GM10248 (cell line): ENCODE measurements at places on chromosomes 16 and 17.

DNA sequence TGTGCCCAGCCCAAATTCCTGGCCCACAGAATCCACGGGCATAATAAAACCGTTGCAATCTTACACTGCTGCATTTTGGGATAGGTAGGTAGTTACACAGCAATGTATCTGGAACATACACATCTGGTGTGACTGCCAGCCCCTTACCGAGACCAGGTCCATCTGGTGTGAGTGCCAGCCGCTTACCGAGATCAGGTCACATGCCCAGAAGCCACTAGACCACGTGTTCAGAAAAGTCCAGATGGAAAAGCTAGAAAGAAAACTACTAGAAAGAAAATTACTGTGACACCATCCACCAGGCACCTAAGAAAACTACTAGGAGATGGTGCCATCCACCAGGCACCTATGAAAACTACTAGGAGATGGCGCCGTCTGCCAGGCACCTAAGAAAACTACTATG, 19.4 kb downstream of the PIK3R5 start:
- DNase-seq, result no peak

GRCh38 chr16:83720981-83721380, 86.8 kb upstream of the HSBP1 start:
- no peak for DNase-seq

DNA sequence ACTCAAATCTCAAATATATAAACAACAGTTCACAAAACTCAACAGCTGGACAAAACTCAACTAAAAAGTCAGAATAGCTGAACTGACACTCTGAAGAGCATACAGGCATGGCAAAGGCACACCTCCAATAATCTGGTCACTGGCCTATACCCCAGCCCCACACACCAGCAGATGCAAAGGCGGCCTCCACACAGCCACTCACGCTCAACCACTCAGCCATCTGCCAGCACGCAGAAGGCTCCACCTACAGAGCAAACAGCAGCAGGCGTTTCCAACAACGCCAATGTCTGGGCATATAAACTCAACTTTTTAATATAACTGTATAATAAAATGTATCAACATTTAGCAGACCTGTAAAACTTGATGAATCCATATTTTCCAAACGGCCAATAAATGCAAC, 17.2 kb downstream of the USP7 start:
- no peak for DNase-seq

DNA sequence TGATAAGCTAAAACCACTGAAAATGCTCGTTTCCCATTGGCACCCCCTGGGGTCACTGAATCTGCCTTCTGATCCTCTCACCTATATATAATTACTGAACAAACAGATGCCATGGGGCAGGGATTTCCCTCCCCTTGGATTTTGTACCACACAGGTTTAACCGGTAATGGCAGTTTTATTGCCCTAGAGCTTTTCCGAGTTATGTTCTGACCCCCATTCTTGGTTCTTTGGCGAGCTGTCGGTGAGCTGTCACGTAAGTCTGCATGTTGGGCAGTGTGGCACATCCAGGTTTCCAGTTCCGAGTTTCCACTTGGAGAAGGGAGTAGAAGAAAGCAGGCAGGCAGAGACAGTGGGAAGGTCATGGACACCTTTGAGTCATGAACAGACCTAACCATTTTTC, 7.1 kb downstream of the TMEM97 start:
- DNase-seq, result no peak

DNA sequence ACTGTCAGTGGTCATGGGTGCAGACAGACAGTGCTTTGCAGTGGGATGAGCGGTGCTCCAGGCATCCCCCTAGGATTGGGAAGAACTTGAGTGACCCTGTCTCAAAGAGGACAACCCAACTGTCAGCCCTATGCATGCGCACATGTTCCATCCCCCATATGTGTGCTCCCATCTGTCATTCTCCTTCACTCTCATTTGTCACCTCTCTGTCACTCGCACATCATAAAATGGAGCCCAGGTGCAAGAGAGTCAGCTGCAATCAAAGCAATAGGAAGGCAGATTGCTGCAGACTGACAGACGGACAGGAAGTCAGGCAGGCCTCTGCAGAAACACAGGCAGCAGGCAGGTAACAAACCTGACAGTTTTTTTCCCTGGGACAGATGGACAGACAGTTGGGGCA, 101.8 kb upstream of the CCL1 start:
- DNase-seq, result no peak

DNA sequence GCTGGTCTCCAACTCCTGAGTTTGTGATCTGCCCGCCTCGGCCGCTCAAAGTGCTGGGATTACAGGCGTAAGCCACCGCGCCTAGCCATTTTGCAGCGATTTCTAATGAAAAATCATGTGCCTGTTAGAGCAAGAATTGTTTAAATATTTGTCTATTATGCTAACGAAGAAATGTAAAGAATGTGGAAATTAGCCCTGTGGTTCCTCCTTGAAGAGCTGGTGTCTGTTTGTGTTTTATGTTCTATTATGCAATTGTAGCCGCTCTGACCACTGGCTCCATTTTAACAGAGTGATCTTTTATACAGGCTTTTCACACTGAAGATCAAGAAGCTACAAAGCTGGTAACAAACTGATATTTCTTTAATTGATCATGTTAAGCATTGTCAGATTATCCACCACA, 217.3 kb downstream of the USP22 start:
- no peak for DNase-seq

- DNase-seq, result no peak
Measured at GRCh38 chr17:1322480-1322879, 43.0 kb downstream of the TRARG1 start.

DNA sequence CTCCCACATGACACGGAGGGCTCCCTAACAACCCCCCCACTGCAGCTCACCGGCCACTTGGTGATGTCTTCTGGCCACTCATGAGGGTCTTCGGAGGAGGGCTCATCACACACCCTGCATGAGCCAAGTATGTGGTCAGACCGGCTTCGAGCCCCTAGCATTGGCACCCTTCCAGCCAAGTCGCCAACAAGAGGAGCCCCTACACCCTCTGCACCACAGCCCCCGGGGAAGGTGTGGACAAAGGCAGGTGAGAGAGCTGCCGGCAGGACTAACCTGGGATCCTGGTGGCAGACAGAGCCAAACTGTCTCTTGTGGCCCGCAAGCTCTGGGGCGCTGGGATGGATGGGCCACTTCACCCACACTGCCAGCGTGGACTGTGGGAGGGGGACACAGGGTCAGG, 6.5 kb downstream of the SNRNP25 start:
- no peak for DNase-seq

DNA sequence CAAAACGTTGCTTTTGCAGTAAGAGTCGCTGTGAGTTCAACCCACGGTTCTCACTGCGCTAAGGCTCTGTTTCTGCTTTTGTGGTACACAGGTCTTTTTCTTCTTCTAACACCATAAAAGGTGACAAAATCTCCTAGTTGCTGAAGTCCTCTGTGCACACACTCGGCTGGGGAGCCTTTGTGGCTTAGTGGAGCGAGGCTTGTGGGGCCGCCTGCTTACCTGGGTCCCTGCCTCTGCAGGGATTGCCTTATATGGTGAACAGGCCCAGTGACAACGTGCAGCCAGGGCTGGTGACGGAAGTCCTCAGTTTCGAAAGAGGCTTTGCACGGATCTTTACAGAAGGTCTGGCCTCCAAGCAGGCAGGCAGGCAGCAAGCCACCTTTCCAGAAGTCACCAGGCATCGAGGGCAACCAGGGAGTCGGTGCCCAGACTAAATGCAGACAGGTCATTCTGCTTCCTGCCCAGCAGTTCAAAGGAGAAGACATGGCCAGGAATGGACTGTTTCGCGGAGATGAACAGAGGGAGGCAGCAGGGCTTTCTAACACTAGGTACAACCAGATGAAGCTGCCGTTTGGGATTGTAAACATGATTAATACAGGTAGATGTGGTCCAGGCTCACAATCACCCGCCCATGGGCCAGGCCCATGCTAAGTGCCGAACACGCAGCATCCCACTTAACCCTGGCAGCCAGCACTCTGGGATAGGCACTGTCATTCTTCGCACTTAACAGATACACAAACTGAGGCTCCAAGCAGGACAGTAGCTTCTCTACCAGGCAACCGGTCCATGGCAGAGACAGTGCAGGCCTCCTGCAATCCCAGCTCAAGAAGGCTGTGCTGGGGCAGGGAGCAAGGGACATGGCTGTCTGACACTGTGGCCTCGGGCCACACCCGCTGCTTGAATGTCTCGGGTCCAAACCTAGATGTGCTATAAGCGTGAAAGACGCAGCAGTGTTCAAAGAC, 10.7 kb upstream of the MEAK7 start:
- DNase-seq, result peak; percentile 88

GRCh38 chr16:47392081-47392480, 68.8 kb downstream of the ITFG1 start:
- DNase-seq, result peak; percentile 31

DNA sequence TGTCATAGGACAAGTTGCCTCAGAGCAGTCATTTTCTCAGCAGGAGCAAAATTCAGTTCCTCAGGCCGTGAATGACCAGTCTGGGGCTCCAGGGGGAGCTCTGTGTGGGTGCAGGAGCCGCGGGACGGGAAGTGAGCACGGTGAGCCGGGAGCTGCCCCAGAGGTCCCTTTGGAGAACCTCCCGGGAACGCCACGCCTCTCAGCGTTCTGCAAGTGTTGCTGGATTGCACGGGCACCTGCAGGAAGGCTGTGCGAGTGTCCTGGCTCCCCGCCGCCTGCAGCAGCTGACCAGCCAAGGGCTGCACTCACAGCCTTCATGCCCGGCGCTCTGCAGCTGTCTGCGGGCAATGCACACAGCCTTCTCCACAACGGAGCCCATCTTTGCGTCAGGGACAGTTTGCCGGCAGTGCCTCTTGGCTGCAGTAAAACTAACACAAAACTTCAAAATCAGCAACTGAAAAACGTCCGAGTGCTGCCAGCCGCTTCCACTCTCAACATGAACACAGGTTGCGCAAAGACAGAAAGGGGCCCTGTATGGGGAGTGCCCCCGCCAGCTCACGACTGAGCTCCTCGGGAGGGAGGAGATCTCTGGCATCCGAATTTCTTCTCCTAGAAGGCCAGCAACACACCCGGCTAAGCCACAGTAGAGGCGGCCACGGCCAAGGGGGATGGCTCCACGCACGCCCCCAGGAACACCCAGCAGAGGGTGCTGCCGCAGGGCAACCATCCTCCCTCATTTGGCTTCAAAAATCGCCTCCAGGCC, 16.0 kb downstream of the NDUFAF8 start:
- DNase-seq, result no peak

GRCh38 chr17:12256380-12256995, 235.8 kb downstream of the MAP2K4 start:
- DNase-seq, result peak; percentile 47

DNA sequence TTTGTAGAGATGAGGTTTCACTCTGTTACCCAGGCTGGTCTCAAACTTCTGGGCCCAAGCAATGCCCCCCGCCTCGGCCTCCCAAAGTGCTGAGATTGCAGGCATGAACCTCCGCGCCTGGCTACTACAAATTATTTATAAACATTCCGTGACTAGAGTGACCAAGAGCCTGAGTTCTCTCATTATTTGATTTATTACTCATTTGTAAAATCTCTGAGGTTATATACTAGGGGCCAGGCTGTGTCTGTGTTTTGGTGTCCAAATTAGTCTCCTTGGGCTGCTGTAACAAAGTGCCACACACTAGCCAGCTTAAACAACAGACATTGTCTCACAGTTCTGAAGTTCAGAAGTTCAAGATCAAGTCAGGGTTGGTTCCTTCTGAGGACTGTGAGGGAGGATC, 70.8 kb upstream of the ELAC2 start:
- DNase-seq, result no peak

DNA sequence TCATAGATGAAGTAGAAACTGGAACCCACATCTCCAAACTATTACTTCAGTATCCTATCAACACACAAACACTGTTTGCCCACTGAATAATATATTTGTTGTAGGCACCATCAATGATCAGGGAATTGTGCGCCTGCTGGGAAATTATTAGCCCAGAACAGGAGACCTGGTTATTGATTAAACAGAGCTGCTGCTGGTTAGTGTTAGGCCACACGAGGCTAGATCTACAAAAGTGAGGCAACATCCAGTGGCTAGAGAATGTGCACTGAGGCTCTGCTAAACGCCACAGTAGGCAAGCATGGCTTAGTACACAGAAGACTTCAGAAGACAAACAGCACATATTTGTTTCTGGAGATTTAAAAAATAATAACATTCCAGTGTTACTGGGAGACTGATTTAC, 11.0 kb downstream of the ABHD15 start:
- no peak for DNase-seq

DNA sequence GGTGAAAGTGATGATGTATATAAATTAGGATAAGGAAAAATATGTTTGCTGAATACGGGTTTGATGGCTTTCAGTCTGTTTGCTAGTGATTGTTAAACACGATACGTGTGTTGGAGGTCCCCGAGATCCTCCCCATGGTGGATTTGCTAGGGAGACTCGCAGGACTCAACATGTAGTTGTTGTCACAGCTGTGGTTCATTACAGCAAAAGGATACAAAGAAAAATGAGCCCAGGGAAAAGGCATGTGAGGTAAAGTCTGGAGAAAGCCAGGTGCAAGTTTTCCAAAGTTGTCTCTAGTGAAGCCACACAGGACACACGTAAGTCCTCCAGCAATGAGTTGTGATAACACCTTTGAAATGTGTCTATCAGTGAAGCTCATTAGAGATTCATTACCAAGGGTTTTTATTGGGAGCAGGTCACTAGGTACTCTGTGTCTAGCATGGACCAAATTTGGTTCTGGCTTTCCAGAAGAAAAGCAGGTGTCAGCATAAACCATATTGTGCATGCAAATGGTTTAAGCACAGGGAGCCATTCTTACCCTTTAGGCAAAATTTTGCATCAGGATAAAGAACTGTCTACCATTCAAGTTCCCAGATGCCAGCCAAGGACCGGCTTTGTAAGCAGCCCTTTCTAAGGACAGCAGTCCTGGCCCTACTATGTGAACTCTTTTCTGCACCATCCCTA, 215.2 kb upstream of the WSCD1 start:
- no peak for DNase-seq

GRCh38 chr17:34173241-34173640, 81.8 kb upstream of the CCL2 start:
- DNase-seq, result no peak

- no peak for DNase-seq
Measured at GRCh38 chr17:2898255-2898926, 102.2 kb downstream of the RAP1GAP2 start.

DNA sequence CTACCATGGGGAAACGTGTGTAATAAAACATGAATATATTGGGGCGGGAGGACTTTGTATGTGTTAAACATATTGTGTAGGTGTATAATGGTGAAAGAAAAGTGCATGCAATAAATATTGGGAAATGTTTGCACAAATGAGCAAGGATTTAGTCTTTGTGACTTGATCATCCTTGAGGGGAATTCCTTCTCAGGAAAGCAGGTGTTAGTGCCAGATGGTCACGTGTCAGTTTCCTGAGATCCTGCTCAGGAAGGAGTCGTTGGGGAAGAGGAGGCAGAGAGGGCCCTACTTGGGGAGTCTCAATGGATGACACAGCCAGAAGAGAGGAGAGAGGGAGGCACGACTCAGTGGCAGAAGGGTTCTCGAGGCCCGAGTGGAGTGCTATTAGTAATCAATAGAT, 53.2 kb downstream of the MSI2 start:
- DNase-seq, result no peak
